NCI-H2081 (cell line): ENCODE measurements at places on chromosomes 7 and 10.

- peak; percentile 64 for DNase-seq
These were observed 662 bp downstream of the NRCAM start for GRCh38 chr7:108455551-108455997.

DNA sequence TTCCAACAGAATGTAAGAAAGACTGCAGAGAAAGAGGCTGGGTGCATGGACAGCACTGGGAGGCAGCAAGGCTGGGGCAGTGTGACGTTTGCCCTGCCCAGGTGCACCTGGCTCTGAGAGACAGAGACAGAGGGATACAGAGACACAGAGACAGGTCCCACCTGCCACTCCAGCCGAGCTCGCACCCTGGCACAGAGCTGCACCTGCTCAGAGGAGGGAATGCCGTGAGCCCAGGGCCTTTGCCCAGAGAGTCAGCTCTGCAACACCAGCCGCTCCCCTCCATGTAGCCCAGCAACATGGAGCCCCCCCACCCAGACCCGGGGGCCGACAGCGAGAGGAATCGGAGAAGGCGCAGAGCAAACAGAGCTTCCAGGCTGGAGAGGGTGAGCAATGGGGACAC, 35.3 kb upstream of the PROSER2 start:
- no peak for DNase-seq

GRCh38 chr7:39825401-39825980, 124.6 kb upstream of the CDK13 start:
- no peak for DNase-seq

DNA sequence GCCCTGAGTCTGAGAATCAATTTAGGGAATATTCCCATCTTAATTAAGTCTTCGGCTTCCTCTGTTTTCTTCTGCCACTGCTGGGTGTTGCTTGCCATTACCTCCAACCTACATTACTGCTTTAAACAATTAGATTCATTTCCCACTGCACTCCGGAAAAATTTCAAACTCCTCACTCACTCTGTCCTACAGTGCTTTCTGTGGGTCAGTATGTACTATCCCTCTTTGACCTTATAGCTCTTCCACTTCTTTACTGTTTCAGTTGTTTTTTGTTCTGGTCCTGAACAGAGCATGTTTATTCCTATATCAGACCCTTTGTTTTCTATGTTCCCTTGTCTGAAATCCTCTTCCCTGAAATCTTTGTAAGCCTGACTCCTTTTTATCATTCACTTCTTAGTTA, 160.6 kb downstream of the MAGI2 start:
- DNase-seq, result no peak

- no peak for DNase-seq
These were observed 136.3 kb downstream of the SORCS1 start for GRCh38 chr10:107028236-107028635.

GRCh38 chr10:126731610-126731990, 61.1 kb upstream of the C10orf90 start:
- no peak for DNase-seq

- DNase-seq, result no peak
These were observed 6.8 kb downstream of the TBC1D12 start for GRCh38 chr10:94409021-94409657.

DNA sequence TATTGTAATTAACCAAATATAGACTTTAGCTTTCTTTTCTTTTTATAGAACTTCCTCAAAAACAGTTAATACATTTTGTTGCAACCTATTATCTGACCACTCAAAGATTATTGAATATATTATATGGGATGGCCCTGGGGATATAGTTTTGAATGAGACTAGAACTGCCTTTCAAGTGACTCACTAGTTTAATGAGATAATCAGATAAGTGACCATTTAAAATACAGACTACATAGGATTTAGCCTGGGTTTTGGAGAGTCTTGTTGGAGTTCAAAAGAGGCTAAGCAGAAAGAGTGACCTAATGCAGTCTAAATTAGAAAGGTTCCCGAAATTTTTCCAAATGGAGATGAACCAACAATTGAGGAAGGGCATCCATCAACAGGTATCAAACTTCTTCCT, 305.2 kb upstream of the ETV1 start:
- no peak for DNase-seq

- DNase-seq, result no peak
These were observed 92.7 kb upstream of the AKR1E2 start for GRCh38 chr10:4733150-4733842.

DNA sequence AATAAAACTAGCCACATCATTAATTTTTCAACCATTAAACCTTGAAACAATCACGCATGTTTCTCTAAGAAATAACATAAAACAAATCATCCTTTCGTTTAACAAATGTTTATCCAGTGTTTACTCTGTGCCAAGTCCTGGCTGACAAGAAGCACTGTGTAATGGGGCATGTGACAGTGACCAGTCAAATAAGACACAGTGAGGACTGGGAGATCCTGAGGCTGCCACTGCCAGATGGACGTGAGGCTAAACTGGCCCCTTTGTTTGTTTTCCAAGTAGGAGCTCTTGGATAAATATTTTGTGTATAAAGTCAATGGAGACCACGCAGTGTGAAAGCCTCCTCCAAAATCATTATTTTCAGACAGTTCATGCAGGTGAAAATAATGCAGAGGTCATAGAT, 626.2 kb downstream of the SUGCT start:
- DNase-seq, result no peak
